ENCODE measurements at places on chromosomes 11 and 22.

DNA sequence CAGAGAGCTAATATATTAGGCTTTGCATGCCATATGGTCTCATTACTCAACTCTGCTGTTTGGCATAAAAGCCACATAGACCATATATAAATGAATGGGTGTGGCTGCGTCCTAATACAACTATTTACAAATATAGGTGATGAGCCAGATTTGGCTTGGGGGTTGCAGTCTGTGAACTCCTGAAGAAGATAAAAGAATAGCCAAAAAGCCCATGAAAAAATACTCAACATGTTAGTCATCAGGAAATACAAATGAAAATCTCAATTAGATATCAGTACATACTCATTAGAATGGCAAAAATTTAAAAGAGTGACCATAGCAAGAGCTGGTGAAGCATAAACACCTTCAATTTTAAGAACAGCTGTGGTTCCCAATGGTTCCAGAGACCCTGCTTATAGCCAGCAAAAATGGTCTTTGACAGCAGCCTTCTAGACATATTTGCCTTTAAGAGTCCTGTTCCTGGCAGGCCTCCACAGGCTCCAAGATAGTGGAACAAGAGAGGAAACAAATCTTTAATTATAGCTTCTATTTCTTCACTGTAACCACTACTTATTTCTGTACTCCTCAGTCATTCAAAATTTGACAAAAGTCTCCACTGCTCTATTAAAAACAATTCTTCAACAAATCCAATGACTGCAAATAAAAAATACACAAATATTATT lies 16.1 kb downstream of the C2CD3 start:
- peak; percentile 24 for DNase-seq

DNA sequence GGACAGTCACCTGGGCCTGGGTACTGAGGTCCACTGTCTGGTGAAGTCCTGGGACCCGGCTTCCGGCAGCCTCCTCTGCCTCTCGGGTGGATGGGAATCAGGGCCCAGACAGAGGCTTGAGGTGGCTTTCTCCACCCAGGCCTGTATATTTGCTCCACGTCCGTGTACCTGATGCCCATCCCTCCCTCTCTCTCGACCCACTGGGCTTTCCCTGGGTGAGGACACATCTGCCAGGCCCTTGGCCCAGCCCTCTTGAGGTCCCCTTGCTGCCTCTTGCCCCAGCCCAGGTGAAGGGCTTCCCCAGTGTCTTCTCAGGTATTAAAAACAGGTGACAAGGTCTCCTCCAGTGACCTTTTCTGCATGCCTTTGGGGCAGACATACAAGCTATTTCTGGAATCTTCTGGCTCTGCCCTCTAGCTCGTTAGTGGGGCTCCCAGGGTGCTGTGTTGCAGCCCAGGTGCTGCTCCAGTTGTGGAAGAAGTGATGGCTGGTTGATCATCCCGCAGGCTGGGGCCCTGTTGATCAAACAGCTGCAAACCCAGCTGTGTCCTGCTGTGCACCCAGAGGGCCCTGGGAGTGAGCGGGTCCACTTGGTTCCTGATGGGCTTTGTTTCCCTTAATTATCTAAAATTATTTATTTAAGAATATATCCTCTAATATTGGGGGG lies 25.5 kb upstream of the ACR start:
- DNase-seq, result no peak

DNA sequence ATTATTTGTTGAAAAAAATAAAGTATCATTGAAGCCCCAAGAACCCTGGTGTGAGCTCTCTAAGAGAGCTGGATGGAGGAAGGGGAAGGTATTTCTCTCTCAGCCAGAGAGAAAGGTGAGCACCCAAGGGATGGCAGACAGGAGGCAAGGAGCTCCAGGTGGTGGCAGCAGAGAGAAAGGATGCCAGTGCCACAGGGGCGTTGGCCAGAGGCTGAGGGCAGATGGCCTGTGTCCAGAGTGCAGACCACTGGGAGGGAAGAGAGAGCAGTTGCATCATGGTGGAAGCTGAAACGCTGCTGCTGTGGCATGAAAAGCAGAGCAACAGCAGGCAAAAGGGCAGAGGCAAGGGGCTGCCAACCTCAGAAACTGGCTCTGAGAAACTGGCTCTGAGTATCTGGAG lies 8.5 kb downstream of the SPON1 start:
- no peak for DNase-seq

- DNase-seq, result no peak
Measured at GRCh38 chr11:61054927-61055562, 47.2 kb upstream of the CD5 start.

- no peak for DNase-seq
Measured at GRCh38 chr11:82038154-82038553, 695.5 kb downstream of the FAM181B start.

DNA sequence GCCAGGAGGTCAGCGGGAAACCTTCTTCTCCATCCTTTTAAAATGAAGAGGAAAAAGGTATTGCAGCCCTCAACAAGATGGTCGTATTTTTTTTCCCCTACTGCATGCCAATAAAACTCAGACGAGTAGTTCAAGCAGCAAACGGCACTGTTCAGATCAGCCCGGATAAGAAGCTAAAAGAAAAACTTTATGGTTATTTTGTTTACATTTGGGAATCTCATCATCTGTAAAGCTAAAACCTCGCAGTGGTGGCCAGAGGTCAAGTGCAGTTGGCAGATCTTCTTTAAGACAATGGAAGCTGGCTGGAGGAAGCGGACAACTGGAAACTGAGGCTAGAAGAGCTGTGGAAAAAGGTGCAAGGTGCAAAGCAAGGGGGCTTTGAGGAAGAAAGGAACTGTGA lies 31.0 kb upstream of the CHRM4 start:
- no peak for DNase-seq

DNA sequence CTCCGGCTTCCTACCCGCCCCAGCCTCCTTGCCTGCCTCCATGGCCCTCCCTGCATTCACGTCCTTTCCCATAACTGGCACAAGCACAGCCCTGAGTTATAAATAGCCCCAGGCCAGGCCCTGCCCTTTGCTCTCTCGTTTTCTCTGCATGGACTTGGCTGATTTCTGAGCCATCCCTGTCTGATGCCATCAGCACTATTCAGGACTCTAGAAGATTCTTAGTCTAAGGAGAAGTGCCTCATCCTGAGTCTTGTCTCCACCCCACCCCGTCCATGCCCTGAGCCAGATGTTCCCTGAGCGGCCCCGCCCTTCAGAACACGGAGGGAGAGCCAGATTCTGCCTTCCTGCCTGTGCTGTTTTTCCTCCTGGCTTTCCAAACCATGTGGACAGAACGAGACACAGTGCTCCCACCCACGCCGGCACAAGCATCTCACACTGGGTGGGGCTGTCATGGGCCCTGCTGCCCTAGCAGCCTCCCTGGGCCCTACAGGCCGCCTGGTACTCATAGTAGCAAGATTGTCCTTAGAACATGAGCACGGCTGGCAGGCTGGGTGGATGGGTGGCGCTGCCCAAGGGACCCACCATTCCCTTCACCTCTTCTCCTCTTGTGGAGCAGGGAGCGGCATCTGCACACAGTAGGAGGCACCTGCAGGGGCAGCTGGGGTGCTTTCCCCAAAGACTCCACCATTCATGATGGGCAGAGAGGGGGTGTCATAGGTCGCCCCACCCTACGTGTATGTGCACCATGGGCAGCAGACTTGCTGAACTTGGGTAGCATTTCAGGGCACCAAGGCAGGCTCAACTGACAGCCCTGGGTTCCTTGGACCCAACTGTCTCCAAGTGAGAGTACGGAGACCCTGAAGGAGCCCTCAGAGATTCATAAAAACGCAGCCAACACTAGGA lies 76.9 kb downstream of the BCR start:
- peak; percentile 85 for DNase-seq

DNA sequence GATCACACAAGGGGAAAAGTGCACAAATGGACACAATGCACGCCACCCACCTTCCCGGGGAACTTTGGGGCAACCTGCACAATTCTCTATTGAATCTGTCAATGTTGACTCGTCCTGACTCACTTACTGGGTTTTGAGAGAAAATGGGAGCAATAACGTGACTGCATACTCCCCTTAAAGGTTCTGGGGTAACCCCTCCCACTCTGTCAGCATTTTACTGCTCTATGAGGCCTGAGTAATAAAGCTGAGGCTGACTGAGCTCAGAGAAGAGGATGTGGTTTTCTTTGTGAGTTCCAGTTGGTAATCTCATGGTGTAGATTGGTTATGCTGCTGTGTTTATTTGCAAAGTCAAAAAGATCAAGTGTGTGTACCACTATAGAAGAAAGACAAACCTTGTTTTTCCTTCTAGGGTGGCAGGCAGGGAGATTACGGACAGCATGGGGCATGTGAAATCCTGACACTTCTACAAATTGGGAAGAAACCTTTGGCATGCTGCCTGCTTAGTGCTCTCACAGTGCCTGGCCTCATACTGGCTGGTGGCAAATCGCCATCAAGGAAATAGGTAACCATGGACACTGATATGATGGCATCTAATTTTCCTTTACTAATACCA lies 16.1 kb upstream of the APOA1 start:
- DNase-seq, result no peak

- DNase-seq, result no peak
Measured at GRCh38 chr11:1310772-1311468, 1.5 kb upstream of the TOLLIP start.

- DNase-seq, result no peak
Measured at GRCh38 chr11:64436000-64436399, 77.0 kb downstream of the RPS6KA4 start.

DNA sequence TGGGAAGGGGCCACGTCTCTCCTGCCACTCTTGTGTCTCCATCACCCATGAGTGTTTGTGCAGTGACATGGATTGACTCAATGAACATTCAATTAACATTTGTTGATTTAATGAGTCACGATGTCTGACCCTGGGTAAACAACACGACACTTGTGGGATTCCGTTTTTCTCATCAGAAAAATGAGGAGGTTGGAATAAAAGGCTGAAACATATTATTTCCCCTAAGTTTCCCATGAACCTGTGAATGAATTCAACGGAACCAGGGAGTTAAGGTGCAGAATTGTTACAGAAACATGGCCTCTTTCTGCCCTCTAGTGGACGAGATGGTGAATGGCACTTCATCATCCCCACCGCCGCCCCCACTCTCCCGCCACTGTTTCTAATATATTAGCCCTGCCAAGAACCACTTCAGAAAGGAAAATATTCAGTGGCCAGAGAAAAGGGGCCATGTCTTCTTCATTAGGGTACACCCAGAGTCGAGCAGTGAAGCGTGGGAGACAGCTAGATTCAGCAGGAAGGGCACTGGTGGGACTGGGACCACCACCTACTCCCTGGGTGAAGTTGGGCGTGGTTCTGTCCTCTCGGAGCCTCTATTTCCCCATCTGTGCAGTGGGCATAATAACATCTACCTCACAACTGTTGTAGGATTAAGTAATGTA lies 46.3 kb upstream of the SYT13 start:
- peak; percentile 72 for DNase-seq

GRCh38 chr11:64056861-64057260 lies 21.1 kb downstream of the FLRT1 start:
- no peak for DNase-seq

- DNase-seq, result no peak
Measured at GRCh38 chr22:22691055-22691454, 46.6 kb downstream of the GGTLC2 start.

GRCh38 chr11:33325451-33325850 lies 68.3 kb downstream of the HIPK3 start:
- DNase-seq, result no peak

DNA sequence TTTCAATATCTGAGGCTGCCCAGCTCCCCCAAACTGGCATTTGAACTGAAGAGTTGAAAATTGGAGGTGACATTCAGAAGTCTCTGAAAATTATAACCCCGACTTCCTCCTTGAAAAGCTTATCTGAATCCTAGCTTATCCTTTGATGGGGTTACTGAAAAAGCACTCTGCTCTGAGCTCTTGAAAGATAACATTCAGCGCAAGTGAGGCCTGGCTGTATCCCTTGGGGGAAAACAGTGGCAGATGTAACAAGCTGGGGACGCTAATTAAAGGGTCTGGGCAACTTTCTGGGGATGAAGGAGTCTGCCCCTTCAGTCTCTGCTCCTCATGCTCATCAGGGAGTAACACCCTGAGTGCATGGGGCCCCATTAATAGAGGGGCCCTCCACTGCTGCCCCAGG lies 402.0 kb upstream of the CADM1 start:
- no peak for DNase-seq

DNA sequence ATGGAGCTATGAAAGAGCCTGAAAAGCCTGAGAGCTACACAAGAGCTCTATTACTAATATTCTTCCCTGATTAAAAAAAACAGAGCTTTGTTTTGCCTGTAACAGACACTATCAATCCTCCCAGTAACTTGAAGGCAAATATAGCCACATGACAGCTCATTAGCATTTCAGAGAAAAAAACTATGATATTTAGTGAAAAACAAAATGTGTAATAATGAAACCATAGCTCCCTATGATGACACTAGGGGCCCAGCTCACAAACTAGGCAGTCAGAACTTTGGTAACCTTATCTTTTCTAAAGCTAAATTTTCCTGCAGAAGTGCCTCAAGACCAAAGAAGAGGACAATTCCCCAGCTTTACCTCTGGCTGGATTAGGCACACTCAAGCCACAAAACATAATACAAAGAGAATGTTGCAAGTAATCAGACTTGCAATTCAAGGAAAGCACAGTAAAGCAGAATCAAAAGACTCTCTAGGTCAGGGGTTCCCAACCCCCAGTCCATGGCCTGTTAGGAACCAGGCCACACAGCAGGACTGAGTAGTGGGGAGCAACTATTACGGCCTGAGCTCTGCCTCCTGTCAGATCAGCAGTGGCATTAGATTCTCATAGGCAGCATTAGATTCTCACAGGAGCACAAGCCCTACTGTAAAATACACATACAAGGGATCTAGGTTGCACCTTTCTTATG lies 53.3 kb downstream of the MRTFA start:
- no peak for DNase-seq

- DNase-seq, result no peak
Measured at GRCh38 chr11:14748090-14748489, 104.5 kb downstream of the PDE3B start.

GRCh38 chr11:83543706-83544439 lies 257.7 kb upstream of the CCDC90B start:
- DNase-seq, result no peak

- DNase-seq, result no peak
Measured at GRCh38 chr11:82631722-82632630, 101.7 kb downstream of the FAM181B start.

DNA sequence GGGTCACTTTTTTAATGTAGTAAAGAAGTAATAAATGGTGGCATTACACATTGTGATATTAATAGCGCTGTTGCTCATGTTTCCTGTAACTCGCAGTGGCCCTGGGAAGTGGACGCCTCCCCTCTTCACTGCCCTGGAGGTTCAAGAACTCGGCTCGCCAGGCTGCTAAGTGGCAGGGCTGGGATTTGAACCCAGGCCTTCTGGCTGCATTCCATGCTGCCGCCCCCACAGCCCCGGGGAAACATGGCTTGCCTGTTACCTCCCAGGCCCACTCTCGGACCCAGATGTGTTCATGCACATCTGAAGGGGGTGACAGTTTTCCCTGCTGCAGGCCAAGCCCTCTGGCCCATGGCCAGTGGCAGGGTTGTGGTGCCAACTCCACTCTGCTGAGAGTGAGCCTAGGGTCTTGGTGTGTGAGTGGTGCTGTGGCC lies 25.0 kb upstream of the MGAT3 start:
- DNase-seq, result peak; percentile 82
